ENCODE measurements at places on chromosomes 2 and 18. TPM values are rescaled to one million over a fixed set of nuclear protein-coding genes. Genes with fewer than 3 reads are reported as not detected.

The CHRNG gene
- polyA plus RNA-seq = 54.4 TPM

DNA sequence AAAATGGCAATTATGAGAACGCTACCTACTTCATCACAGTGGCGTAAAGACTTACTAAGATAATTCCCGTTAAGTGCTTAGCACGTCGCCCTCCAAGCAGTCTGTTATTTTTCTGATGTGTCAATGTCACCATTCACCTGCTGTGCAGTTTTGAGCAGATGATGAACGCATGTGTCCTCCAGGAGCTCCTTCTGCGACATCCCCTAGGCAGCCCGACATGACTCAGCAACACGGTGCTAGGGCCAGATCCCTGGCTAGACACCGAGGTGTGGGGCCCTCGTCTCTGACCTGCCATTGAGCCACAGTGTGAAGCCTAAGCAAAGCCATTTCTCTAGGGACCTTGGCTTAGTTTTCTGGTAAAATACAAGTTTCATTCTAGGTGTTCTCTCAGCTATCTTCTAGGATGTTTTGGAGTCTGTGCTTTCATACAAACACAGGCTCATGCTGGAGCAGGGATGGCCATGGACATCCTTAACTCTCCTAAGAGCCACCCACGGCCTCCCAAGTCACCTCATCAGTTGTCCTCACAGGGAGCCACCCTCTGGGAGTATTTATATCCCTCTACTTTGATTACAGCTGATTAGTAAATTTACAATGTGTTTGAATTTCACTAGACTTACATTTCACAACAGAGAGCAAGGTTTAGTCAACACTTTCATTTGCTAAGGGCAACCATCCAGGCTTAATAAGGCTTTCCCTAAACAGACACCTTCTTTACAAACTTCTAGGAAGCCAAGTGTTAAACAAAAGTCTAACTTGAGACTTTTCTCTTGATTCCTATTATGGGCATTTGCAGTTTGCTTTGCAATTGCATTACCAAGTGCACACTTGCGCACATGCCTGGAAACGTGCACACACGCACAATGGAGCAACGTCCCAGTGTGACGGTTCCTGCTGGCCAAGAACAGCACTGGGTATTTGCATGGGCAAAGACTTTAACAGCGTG lies 376.8 kb upstream of the ID2 start:
- no peak for DNase-seq

The PSME4 gene
- polyA plus RNA-seq = 20.5 TPM

The GALNT3 gene
- polyA plus RNA-seq = 0.50 TPM

- no peak for DNase-seq
These were observed 170.0 kb upstream of the ALKAL2 start for GRCh38 chr2:457792-458424.

The DAPL1 gene
- polyA plus RNA-seq = not detected
